ENCODE measurements at places on chromosomes 1 and 21. TPM values are rescaled to one million over a fixed set of nuclear protein-coding genes. Genes with fewer than 3 reads are reported as not detected.

The RHOU gene
- 25.8 TPM for total RNA-seq

The ELAPOR1 gene
- 8.9 TPM for total RNA-seq

The TNNI3K gene
- not detected for total RNA-seq

The ADGRL4 gene
- 16.1 TPM for total RNA-seq

The LCK gene
- total RNA-seq = 8.9 TPM

The SLAMF8 gene
- total RNA-seq = 40.7 TPM

The ARID1A gene
- total RNA-seq = 119 TPM

The TFF2 gene
- not detected for total RNA-seq

The DUSP23 gene
- total RNA-seq = 25.8 TPM

The HIVEP3 gene
- total RNA-seq = 8.9 TPM

The FAM151A gene
- total RNA-seq = not detected

The LCE1E gene
- total RNA-seq = not detected

The S100A8 gene
- 69.8 TPM for total RNA-seq

The TSPAN1 gene
- 174 TPM for total RNA-seq

The IGSF9 gene
- total RNA-seq = 1.8 TPM

The FYB2 gene
- 0.57 TPM for total RNA-seq

The TMPRSS3 gene
- total RNA-seq = 7.9 TPM

The TMEM50B gene
- total RNA-seq = 73.6 TPM

The SLC27A3 gene
- 162 TPM for total RNA-seq

The GPR37L1 gene
- total RNA-seq = not detected

The DNASE2B gene
- total RNA-seq = 1.3 TPM

The TAF13 gene
- total RNA-seq = 35.8 TPM

The HRNR gene
- total RNA-seq = not detected

The F3 gene
- 238 TPM for total RNA-seq

The LCE1D gene
- total RNA-seq = not detected

The LEFTY2 gene
- total RNA-seq = 0.52 TPM

The KCNQ4 gene
- total RNA-seq = 0.98 TPM

The IVL gene
- not detected for total RNA-seq

The CAPN8 gene
- 123 TPM for total RNA-seq

The TRIM67 gene
- total RNA-seq = 0.09 TPM

The PLPPR4 gene
- 31.2 TPM for total RNA-seq

The BRINP3 gene
- 19.8 TPM for total RNA-seq

All from lung (tissue), 17 donors.